ENCODE measurements at places on chromosomes 1 and 21.

- no peak for DNase-seq
Observed at GRCh38 chr1:235679005-235679404, 29.4 kb upstream of the GNG4 start.

- DNase-seq: no peak
Observed at GRCh38 chr1:157145076-157145475, 6.9 kb upstream of the ETV3 start.

DNA sequence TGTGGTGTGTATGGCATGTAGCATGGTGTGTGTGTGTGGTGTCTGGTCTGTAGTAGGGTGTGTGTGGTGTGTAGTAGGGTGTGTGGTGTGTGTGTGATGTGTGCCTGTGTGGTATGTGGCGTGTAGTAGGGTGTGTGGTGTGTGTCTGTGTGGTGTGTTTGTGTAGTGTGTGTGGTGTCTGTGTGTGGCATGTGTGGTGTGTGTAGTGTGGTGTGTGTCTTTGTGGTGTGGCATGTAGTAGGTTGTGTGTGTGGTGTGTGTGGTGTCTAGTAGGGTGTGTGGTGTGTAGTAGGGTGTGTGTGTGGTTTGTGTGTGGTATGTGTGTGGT is 85.5 kb downstream of the SYT2 start:
- no peak for DNase-seq

- no peak for DNase-seq
Observed at GRCh38 chr1:172537366-172537765, 4.4 kb downstream of the SUCO start.

GRCh38 chr1:234724516-234725176 is 114.7 kb upstream of the IRF2BP2 start:
- no peak for DNase-seq

- DNase-seq: no peak
Observed at GRCh38 chr1:183953031-183953430, 84.5 kb downstream of the COLGALT2 start.

DNA sequence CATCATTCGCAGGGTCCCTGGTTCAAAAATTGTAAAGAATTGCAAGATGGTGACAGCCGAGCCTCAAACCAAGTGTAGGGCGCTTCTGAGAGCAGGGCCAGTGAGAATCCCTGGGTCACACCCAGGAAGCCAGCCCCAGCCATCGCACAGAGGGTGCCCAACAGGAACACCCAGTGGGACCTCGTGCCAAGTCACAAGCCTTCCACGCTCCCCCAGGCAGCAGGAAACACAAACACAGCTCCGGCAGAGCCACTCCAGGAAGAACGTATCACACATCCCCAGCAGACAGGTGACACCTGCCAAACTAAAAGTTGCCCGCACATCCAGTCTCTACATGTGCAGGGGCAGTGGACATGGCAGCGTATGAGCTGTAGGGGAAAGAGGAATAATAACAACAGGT is 20.2 kb downstream of the DHRS3 start:
- no peak for DNase-seq

DNA sequence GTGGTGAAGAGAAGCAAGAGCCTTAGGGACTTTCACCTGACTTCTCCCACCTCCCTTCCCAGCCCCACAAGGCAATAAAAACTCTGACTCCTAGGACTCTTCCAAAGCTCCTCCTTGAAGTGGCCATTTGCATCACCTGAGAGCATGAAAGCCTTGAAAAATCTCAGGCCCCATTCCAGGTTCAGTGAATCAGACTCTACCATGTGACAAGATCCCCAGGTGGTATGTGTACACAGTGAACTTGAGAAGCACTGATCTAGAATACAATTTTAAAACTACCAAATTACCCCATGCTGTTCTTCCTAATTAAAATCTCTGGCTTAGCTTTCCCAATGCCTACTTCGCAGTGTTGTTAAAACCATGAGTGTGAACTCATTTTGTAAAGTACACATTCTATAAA is 195.1 kb upstream of the SAMSN1 start:
- DNase-seq: no peak

DNA sequence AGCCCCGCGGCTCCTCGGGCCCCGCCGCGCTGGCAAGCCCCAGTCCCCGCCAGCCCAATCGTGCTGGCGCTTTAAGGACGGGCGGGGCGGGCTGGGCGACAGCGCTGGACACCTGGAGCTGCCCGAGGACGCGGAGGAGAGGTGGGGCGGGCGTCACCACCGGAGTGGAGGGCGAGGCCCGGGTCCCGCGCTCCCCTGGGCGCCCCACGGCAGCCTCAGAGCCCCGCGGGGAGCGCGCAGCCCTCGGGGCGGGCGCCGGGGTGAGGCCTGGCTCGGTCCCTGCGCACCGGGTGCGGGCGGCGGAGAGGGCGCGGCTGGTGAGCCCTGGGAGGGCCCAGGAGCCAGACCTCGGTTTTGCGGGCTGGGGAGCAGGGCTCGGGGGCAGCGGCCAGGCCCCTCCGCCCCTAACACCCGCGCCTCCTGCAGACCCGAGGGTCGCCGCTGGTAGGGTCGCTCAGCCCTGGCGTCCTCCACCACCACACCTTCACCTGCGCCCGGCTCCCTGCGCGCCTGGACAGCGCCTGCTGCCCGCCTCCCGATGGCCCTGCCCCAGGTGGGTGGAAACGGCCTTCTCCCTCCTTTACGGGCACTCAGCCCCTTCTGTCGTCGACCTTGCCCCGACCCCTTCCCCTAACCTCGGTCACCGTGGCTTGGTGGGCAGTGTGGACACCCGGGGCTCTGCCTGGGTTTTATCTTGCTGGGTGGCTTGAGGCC is at the start of gene TMEM61:
Gene TMEM61 (plus strand): TSS at position 101 of the 714 bp plus-strand sequence. CDS start 438 bp downstream, at position 539.
- no peak for DNase-seq

GRCh38 chr1:246281639-246282038 is 225.4 kb downstream of the SMYD3 start:
- DNase-seq: no peak

GRCh38 chr1:9128166-9128519 is 759 bp downstream of the GPR157 start:
- no peak for DNase-seq

DNA sequence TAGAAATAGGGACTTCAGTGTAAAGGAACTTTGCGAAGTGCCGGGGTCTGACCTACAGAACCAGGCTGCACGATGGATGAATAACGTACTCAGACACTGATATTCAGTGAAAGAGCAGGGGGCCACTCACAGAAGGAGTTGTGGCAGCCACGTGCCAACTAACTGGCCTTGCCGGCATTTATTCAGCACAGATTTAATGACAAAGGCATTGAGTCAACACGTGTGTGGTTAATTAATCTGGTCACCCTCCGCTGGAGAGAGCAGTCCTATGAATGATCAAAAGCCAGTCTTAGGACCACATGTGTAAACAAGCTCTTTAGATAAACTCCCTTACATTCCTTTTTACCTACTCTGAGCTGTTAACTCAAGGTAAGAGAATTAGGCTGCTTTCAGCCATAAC is 6.2 kb upstream of the B3GALT2 start:
- DNase-seq: no peak

- DNase-seq: no peak
Observed at GRCh38 chr1:25524568-25525360, 18.6 kb upstream of the LDLRAP1 start.

DNA sequence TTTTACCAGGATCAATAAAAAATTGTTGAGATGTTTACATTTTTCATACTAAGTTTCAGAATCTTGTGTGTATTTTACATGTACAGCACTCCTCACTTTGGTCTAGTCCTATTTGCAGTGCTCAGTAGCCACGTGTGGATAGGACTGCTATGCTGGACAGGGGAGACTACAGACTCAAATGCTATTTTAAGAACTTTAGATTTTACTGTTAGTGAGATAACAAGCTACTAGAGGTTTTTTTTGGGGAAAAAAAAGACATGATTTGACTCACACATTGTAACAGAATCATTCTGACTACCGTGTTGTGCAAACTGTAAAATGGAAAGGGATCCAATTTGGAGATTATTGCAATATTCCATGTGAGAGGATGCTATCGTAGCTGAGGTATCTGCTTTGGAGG is 418.9 kb upstream of the PRMT6 start:
- no peak for DNase-seq

DNA sequence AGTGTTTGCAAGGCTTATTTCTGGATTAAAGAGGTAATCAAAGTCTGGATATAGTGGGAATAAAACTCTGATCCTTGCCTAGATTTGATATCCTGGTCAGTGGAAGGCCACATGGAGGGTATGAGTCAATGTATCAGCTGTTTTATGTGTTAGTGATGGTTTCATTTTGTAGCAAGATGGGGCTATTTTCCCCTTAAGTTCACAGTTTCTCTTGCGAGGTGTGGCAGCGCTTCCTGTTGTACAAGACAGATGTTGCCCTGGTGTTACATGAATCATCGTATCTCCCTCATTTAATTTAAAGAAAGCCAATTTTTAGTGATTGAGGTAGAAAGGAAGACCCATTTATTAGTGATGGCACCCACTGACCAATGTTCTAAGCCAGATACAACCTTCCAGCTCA is 220.2 kb downstream of the DUSP10 start:
- DNase-seq: no peak

DNA sequence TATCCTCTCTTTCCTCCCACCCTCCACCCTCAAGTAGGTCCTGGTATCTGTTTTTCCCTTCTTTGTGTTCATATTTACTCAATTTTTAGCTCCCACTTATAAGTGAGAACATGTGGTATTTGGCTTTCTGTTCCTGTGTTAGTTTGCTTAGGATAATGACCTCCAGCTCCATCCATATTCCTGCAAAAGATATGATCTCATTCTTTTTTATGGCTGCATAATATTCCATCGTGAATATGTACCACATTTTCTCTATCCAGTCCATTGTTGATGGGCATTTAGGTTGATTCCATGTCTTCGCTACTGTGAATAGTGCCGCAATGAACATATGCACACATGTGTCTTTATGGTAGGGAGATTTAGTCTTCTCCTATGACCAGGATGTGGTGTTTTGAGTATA is 14.5 kb downstream of the OLIG2 start:
- DNase-seq: no peak

- no peak for DNase-seq
Observed at GRCh38 chr1:206577626-206578025, 34.6 kb downstream of the EIF2D start.

GRCh38 chr1:117810553-117810952 is 118.9 kb downstream of the GDAP2 start:
- DNase-seq: no peak

- DNase-seq: no peak
Observed at GRCh38 chr1:214050513-214051401, 63.0 kb downstream of the PROX1 start.

DNA sequence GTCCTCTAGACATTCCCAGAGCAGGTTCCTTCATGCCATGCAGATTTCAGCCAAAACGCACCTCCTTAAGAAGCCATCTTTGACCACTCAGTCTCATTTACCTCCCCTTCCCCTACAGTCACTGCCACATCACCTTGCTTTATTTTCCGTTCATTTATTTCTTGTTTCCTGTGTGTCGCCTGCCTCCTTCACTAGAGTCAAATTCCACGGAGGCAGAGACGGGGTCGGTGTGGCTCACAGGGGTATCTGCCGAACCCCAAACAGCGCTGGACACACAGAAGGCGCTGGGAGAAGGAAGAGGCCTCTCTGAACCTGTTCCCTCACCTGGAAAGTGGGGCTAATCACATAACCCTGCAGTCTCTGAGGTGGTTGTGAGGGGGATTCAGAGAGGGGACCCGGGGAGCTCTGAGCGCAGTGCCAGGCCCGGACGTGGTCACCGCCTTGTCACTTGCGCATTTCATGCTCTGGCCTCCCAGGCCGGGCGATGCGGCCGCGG is 23.6 kb upstream of the DMBX1 start:
- DNase-seq: no peak

DNA sequence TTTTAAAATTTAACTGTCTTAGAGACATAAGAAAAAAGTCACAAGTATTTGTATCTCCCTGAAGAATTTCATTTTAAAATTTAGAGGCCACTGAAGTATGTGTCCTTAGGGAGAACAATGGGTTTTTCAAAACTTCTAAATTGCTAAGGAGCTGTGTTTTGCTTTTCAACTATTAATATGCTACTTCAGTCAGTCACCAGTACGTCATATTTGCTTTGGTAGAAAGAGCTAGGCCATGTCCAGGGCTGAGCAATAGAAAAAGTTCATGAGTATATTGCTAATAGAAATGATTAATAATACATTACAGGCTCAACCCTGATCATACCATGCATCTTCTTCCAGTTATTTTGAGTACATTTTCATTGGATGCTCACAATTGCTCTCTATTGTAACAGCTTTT is 1.7 kb upstream of the SGIP1 start:
- no peak for DNase-seq

GRCh38 chr1:190175320-190175719 is 302.3 kb downstream of the BRINP3 start:
- no peak for DNase-seq

GRCh38 chr1:40984066-40984465 is 4.6 kb downstream of the CTPS1 start:
- DNase-seq: no peak

DNA sequence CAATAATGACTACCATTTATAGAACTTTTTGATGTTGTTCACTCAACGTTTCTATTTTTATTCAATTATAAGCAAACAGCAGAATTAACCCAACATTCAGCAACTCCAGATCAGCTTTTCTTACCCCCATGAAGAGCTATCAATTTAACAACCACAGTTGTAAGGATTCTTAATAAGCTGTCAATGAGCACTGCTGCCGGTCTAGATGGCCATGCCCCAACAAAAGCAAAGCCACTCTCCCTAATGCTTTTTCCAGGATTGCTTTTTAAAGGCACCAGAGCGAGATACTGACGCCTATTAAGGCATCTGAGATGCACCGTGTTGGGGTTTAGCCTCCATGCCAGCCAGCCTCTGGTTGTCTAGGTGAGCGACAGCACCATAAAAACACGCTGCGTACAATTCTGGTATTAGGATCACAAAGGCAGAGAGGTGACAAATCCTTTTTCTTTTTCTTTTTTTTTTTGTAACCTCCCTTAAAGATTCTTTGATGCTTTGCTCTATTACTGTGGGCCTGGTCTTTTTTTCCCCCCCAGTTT is 39.5 kb downstream of the PTPRC start:
- DNase-seq: no peak

GRCh38 chr1:156581661-156582387 is 2.3 kb downstream of the TTC24 start:
- no peak for DNase-seq

DNA sequence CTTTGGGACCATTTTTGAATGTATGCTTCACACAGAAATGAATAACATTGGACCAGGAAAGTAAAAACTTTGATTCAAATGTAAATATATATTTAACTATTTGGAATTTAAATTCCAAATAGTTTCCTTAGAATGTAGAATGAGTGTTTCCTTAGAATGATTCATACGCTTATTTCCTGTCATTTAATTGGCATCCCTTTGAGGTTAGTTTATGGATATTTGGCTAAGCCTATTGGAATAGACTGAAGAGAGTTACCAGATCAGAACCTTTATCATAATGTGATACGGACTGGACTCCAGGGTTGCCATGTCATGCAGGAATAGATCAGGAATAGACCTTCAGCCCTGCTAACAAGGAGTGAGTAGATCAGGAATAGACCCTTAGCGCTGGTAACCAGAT is 133.1 kb downstream of the TNNI3K start:
- no peak for DNase-seq

- DNase-seq: no peak
Observed at GRCh38 chr21:29257701-29258100, 41.0 kb upstream of the BACH1 start.

GRCh38 chr1:58209575-58209974 is 337.0 kb downstream of the OMA1 start:
- DNase-seq: no peak
